CD4-positive, alpha-beta T cell treated with Interleukin-4 for 1 hour (primary cell): ENCODE measurements at places on chromosomes 1 and 21.

DNA sequence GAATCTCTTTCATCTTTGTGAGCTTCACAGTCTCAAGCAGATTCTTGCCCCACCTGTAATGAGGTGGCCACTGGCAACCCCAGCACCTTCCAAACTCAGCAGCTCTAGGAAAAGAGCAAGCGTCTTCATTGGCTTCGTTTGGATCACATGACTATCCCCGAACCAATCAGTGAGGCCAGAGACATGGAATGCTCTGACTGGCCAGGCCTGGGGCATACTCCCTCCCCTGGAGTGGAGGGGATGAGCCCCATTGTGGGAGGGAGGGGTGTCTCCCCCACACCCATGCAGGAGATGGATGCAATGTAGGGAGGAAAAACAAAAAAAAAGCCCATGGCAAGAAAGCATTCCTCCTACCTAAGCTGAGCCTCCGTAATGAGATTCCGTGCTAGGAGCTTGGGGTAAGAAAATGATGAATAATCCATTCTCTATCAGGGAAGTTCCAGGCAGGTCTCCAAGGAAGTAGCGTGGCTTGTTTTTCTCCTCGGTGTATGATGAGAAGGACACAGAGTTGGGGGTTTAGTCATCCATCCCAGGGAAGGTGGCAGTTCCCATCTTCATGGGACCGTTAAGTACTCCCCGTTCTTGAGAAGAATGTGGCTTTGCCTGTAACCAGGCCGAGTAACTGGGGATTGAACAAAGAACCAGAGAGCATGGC lies 32.7 kb downstream of the FHAD1 start:
- no peak for DNase-seq

GRCh38 chr1:18866846-18867245 lies 7.4 kb upstream of the TAS1R2 start:
- DNase-seq, result no peak

DNA sequence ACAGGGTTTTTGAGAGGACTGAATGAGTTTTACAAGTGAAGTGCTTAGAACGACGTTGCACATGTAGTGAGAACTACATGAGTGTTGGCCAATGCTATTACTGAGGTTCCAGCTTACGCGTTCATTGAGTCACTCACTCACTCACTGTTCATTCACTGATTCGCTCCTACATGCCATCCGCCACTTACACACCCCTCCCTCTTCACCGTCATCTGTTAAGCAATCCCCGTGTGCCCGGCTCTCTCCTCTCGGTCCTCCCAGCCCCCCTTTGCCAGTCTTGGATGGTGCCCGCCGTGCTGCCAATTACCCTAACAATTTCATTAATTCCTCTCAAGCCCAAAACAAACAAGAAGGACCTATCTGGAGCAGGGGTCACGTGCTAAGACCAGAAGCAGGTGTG lies 27.3 kb upstream of the EPHA2 start:
- no peak for DNase-seq

DNA sequence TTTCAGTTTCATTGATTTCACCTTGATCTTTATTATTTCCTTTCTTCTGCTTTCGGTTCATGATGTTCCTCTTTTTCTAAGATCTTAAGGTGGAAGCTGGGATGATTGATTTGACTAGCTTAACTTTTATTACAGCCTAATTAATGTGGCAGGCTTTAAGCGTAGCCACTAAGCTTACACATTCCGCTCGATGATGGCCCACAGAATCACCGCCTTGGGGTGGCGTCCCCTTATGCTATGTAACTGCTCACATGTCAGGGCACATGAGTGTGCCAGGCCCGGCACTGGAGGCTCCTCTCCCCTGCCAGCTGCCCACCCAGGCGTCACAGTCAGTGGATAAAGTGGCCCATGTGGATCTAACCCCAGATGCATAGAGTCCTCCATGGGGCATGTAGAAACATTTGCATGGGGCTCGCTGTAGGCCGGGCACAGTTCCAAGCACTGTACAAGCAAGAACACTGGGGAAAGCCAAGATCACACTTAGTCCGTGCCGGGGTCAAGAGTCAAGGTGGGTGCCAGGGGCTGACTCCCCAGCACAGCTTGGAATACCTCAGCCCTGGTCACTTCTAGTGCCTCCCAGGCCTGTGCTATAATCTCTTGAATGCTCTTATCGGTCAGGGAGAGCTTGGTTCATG lies 41.7 kb downstream of the PKNOX1 start:
- DNase-seq, result no peak

DNA sequence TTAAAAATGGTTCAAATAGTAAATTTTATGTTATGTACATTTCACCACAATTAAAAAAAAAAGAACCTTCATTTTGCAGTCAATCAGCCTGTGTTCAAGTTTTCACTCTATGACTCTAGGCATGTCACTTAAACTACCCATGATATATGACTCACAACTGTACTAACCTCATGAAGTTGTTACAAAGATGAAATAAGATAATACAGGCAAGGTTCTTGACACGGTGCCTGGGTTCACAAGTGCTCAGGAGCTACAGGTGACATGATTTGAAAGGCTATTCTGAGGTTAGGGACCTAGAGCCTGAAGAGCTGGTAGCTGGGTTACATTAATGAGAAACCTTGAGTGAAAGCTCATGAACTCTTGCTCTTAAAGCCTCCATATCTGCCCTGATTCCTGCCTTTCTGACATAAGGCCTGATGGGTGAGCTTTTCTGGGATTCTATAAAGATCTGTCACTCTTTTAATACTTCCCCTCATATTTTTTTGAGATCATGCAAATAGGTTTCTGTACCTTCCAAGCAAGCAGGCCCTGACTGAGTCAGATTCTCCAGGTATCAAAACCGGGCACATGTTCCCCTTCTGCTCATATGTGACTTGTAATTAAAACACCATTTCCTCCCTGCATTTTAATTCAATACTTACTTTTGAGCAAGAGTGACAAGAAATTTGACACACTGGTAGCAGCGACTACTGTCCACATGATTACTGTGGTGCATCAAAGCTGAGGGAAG lies 34.0 kb downstream of the PCSK9 start:
- no peak for DNase-seq

GRCh38 chr1:85576266-85576641 lies 4.3 kb upstream of the CCN1 start:
- no peak for DNase-seq

DNA sequence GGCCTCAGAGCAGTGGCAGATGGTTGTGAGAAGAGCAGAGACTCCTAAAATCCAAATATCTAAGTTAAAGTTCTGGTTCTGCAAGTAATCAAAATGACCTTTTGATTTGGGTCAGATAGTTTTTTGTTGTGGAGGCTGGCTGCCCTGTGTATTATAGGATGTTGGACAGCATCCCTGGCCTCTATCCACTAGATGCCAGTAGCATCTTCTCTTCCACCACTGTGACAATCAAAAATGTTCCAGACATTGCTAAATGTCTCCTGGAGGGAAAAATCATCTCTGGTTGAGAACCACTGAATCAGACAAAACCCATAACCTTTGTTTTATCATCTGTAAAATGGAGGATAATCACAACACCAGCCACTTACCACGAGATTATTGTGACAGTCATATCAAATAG lies 5.9 kb upstream of the DPT start:
- no peak for DNase-seq

DNA sequence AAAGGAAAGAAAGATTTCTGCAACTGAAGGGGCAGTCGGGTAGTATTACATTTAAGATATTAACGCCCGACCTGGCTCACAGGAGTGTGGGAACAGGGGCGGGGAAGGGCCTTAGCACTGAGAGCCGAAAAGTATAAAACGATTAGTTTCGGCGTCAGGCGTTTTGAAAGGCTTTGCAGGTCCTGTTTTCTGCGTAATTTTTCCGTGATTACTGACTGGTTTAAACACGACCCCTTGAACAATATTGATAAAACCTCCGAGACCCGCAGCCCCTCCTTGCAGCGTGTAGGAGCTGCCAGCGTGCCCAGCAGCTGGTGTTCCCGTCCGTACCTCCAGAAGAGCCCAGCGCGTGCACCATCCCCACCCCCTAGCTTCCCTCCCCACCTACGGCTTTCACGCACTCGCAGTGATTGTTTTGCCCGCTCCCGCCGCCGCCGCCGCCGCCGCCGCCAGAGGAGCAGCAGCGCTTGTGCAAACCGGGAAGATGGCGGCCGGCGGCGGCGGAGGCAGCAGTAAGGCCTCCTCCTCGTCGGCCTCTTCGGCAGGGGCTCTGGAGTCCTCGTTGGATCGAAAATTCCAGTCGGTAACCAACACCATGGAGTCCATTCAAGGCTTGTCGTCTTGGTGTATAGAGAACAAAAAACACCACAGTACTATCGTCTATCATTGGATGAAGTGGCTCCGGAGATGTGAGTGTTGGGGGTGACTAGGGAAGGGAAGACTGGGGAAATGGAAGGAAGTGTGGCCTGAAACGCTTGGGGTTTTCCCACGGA lies 470 bp downstream of the RPRD2 start:
- peak; percentile 82 for DNase-seq

DNA sequence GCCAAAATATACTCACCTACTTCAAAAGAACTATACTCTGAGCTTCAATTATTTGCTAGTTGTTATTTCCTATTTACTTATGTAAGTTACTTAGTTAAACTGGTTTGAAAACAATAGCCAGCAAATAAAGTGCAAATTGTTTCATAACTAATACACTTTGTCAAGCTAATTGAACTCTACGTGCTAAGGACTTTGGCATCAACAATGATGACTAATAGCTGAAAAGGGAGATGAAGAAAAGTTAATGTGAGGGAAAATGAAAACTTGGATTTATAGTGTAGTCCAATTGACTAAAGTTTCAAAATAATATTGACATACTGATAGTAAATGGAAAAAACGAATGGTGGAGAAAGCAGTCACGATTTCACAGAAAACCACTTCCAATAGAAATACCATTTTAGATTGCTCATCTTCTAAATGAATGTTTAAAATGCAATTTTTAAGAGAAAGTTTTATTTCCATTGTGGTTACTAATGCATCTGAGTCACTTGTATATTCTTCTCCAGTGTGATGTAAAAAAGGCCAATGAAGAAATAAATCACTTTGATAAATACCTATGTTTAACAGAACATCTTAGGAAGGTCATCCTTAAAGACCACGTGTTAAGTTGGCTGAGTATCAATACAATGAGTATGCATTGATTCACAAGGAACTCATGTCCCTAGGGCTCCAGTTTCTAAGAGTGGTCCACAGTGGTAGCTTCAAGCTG lies 455.2 kb downstream of the LTN1 start:
- no peak for DNase-seq

DNA sequence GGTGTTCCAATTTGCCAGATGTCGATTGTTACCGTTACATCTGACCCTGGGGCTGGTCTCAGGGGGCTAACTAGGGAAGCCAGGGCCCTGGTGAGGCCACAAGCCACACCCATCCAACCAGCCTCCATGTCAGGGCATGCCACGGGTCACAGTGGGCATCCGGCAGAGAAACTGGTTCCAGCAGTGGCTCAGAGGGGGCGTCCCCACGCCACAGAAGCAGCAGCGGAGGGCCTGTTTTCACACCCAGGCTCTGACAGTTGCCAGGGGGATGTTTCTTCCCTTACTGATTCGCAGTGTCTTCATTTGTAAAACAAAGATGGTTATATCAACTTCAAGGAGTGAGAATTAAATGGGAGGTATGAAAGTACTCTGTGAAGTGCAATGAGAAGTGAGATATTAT lies 75.0 kb upstream of the COX20 start:
- DNase-seq, result no peak

- DNase-seq, result no peak
Measured at GRCh38 chr1:94773931-94774422, 46.2 kb upstream of the SLC44A3 start.

- DNase-seq, result no peak
Measured at GRCh38 chr1:6410248-6410893, 9.3 kb downstream of the HES2 start.

GRCh38 chr1:7339953-7340352 lies 431.1 kb upstream of the VAMP3 start:
- DNase-seq, result no peak

DNA sequence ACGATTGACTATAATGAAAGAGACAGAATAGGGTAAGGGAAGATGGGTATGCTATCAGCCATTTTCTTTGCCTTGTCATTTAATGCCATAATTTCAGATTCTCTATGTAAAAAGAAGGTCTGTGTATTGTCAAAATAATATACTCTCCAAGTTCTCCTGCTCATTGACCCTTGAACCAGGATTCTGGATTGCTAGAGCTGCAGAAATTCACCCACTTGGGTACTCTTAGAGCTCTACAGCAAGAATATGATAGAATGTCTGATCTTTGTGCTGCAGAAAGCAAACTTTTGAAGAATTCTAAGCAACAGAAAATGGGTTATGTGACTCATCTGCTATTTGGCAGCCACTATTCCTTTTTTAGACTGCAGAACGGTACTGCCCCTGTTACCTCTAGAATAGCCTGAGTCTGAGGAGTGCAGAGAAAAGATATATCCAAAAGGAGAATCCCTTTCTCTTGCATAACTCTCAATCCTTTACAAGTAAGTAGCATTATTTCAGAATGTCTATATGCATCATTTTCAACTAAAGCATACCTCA lies 78.2 kb upstream of the TENT5C start:
- no peak for DNase-seq
